HFFc6 (cell line): ENCODE measurements at places on chromosomes 2 and 18.
A peak's percentile ranks its signal among the peaks of the same experiment; 100 is the strongest.

DNA sequence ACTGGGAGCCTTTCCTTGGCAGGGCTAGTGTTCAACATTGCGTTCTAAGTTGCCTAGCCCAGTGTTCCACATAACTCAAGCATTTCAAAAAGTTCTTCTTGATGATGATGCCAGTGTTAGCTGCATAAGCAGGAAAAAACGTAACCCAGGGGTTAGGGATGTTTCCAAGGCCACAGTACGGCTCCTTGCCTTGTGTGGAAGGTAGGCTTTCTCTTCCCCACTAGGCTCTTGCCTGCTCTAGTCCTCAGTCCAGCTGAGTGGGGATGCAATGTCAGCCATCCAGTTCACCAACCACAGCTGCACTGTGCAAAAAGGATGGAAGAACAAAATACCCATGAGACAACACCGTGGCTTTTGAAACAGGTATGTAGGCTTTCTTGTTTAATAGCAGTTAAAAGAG is 28.0 kb upstream of the CYP26B1 start:
- DNase-seq, result no peak

DNA sequence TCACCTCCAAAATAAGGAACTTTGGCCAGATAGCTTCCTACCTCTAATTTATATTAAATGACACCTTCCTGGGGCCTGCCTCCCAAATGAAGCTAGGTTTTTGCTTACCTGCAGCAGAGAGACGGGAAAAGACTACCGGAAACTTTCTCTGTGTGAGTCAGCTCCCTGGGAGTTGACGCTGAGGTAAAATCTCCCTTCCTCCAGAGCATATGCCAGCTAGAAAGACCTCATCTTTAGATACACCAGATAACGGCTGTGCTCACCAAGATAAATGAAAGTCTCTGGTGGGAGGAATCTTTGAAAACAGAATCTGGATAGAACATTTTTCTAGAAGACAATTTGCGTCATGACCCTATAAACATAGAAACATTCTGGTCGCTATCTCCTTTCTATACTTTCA is 99.7 kb upstream of the RFX8 start:
- no peak for DNase-seq

- DNase-seq, result no peak
Observed at GRCh38 chr18:6604573-6604941, 125.0 kb upstream of the ARHGAP28 start.

DNA sequence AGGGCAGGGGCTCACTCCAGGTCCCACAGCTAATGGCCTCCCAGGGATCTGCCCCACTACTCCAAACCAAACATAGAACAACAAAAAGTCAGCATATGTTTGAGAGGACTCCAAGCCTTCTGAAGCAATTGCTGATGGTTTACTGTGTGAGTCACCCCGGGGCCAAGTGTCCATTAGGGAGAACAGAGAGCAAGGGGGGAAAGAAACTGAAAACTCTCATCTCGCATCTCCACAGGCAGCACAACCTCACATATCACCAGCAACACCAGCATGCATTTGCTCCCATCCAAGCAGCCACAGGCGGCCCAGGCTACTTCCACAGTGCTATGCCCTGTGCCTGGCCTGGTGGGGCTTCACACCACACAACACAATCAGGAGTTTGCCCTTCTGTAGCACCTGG is 39.1 kb downstream of the CYRIA start:
- no peak for DNase-seq

GRCh38 chr2:43423941-43424261 is 171.9 kb downstream of the THADA start:
- DNase-seq, result no peak

DNA sequence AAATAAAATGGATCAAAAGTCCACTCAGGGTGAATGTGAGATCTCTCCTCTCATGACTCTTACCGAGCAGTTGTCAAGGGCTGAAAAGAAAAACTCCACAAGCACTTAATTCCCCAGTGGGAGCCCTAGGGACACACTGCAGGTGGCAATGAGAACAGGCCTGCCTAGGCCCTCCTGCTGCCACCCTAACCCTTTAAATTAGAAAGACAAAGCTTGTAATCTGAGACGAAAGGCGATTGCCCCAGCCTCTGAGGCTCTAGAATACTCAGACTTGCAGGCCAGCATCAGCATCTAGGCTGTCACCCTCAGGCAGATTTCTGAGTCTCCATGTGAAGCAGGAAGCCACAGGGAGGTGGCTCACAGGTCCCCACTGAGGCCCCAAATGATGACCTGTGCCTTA is 457.0 kb upstream of the MYT1L start:
- no peak for DNase-seq

- DNase-seq, result peak; percentile 20
Observed at GRCh38 chr2:108182489-108182888, 57.3 kb upstream of the SULT1C3 start.

DNA sequence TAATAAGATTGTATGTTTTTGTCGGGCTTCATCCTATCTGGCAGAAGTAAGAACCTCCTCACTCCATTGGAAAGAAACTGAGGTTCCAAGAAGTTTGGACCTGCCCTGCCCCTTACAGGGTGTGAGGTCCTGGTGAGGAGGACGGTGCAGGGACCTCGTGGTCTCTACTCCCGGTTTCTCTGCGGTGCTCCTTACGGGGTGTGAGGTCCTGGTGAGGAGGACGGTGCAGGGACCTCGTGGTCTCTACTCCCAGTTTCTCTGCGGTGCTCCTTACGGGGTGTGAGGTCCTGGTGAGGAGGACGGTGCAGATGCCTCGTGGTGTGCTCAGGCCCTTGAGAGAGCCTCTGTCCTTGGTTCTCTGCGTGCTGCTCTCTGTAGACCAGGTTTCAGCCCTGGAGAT is 5.2 kb downstream of the CTDP1 start:
- no peak for DNase-seq

DNA sequence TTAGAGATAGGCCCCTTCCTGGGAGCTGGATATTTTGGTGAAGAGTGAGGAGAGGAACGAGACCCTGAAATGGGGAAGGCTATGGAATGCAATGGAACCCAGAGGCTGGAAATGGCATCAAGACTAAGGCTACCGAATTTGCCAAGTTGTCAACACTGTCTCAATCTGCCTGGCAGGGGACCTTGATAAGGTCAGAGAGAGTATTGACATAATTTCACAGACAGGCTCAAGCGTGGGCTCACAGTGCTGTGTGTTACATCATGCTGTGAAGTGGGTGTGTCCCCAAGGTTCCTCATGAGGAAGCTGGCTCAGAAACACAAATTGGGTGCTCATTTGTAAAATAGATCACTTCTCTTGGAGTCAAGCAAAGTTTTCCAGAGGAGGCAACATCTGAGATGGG is 51.8 kb upstream of the CYRIA start:
- no peak for DNase-seq

GRCh38 chr2:46269544-46270273 is 27.5 kb upstream of the EPAS1 start:
- DNase-seq, result no peak

GRCh38 chr2:191166111-191166755 is 15.4 kb upstream of the STAT4 start:
- DNase-seq, result peak; percentile 35

GRCh38 chr2:50529600-50530218 is 502.2 kb downstream of the NRXN1 start:
- peak; percentile 49 for DNase-seq

DNA sequence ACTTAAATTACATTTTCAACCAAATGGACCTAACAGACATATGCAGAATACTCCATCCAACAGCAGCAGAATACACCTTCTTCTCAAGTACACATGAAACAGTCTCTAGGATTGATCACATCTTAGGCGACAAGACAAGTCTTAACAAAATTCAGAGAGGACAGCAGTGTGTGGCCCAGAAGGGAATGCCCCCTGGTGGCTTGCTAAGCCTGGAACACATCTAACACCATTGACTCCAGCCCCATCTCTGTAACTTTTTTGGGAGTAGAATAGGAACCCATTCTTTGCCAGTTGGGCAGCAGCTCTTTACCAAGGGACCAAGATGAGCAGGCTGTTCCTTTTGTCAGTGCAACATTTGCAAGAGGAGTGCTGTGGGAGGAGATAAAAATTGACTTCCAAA is 249.9 kb downstream of the PLCL1 start:
- peak; percentile 21 for DNase-seq

DNA sequence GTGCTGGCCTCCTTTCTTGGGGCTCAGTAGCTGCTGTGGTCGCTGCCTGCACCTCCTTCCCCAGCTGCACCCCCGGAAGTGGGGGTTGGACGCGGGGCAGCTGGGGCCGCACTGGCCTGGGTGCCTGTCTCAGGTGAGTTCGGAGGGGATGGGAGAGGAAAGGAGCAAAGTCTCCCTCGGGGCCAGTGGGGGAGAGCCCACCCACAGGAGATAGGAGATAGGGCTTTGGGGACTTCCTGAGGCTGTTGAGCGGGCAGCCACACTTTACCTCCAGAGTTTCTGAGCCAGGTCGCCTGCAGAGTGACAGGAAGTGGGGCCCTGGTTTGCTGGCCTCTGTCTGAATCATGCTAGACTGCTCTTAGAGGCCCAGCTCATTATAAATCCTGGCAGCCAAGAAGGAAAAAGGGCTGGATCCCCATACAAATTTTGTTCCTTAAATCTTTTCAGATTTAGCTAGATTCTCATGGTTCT is 8.1 kb downstream of the MBP start:
- no peak for DNase-seq

- DNase-seq, result no peak
Observed at GRCh38 chr2:50039445-50039844, 885.1 kb upstream of the FSHR start.

DNA sequence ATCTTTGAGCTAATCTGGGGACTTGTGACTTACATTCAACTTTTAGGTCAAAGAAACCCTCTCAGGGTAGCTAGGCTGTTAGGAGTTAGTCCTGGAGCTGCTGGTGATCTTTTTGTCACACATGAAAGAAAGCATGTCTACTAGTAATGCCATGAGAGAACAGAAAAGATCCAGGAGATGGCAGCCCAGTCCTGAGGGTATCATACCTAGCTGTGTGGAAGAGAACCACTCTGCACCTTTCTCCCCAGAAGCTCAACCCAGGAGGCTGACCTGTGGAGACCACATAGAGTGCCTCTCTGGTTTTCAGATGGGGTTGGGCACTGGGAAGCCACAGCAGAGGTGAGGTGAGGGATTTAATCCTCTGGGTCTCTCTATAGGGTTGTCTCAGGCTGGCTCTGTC is 460.2 kb upstream of the UBE2E3 start:
- DNase-seq, result peak; percentile 27

- no peak for DNase-seq
Observed at GRCh38 chr2:46498681-46499080, 19.3 kb downstream of the TMEM247 start.

GRCh38 chr2:12051831-12052230 is 305.4 kb downstream of the LPIN1 start:
- DNase-seq, result peak; percentile 37

- DNase-seq, result no peak
Observed at GRCh38 chr2:84986018-84986417, 15.1 kb downstream of the KCMF1 start.

GRCh38 chr18:4068552-4069158 is 386.5 kb downstream of the DLGAP1 start:
- DNase-seq, result peak; percentile 26

GRCh38 chr2:200515155-200515554 is 5.3 kb upstream of the KCTD18 start:
- DNase-seq, result no peak

GRCh38 chr2:218822622-218823021 is 9.0 kb downstream of the PRKAG3 start:
- DNase-seq, result no peak

GRCh38 chr2:187581125-187581896 is 27.1 kb upstream of the TFPI start:
- DNase-seq, result peak; percentile 36

DNA sequence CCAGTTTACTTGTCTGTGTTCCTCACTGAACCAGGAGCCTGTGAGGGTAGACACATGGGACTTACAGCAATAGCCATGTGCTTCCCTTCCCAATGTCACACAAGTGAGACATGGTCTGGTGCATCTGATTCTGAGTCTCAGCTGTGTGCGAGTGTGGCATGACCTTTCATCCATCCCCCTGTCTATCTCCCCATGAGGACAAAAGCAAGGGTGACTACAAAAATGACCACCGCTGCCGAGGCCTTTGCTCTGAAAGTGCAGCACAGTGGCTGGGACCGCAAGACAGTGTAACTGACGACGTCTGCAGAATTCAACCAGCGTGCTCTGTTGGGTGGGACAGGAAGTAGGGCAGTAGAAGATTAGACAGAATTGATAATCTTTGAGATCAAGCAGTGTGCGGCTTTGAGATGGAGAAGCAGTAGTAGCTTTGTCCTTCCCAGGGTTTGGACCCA is 50.5 kb downstream of the RAB31 start:
- no peak for DNase-seq

GRCh38 chr2:143169105-143169504 is 39.9 kb downstream of the ARHGAP15 start:
- no peak for DNase-seq

GRCh38 chr2:211903961-211904360 is 634.6 kb downstream of the ERBB4 start:
- no peak for DNase-seq

GRCh38 chr2:37753758-37754157 is 82.3 kb upstream of the CDC42EP3 start:
- DNase-seq, result no peak

DNA sequence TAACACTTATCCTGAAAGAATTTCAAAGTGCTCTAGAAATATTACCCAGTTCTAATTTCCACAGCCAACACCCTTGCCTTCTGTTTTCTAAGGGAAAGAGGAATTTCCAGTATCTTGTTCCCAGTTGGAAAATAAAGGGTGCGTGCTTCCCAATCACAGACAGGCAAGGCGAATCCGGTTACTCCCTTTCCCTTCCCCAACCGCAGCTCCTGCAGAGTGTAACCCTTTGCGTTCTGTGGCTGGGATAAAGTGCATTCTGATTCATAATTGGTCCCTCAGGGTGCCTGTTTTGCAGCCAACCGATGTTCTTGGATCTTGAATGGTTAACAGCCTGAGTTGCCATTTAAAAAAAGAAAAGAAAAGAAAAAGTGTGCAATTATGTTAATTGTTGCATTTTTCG is 40.6 kb upstream of the PGAP1 start:
- no peak for DNase-seq

DNA sequence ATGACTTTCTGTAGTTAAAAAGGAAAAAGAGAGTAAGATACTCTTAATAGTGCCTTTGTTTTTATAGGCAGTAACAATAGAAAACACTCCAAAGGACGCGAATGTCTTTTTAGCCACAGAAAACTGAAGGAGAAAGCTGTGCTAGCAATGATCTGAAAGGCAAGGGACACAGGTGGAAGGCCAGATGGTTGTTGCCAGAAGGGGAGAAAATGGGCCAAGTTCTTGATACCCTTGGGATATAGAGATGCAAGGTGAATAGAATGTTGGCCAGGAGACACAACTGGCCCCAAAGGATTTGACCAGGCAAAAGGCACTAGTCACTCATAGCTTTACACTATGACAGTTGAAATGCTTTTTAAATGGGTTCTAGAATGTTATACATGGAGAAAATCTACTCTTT is 180.0 kb downstream of the NRXN1 start:
- DNase-seq, result no peak

GRCh38 chr2:60633615-60634014 is 80.2 kb upstream of the BCL11A start:
- no peak for DNase-seq

GRCh38 chr2:241858206-241859016 is at the start of gene PDCD1:
Gene PDCD1, minus strand, starts transcription at chr2:241858894. Its CDS starts 56 bp downstream, at chr2:241858838.
- no peak for DNase-seq

GRCh38 chr2:222671259-222672067 is at the start of gene MOGAT1:
Gene MOGAT1, plus strand, starts transcription at chr2:222671658. Its CDS starts 128 bp downstream, at chr2:222671786.
- no peak for DNase-seq
